Tibial artery (tissue), 4 donors: ENCODE measurements at places on chromosomes 1 and 21.

DNA sequence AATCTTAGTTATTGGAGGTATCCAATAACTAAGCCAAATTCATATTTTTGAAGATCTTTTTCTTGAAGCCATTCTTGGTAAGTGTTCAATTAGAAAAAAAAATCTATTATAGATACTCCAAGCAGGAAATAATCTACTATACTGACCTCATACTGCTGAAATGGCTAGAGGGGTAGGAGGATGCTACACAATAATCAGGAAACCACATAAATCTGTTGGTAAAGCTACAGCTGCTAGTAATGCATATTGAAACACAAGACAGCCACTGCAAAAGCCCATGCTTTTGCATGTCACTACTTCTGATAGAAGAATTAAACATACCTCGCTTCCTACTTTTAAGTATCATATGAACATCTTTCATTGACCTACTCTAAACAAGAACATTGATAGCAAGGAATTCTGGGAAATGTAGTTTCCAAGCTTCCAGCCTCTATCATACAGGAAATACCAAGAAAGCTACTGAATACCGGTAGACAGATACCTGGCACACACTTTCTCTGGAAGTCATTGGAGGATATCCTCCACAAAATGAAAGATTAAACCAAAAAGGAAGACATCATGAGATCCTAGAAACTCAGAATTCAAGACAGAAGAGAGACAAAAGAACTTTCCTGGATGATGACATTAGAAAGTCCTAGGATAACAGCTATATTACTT lies 103.0 kb upstream of the VAV3 start:
- no peak overlapping the region for H3K4me3 ChIP-seq
- H3K27me3 ChIP-seq: no peaks in the 10 kb centered on the region
- no peak for DNase-seq
- no peaks in the 10 kb centered on the region for H3K36me3 ChIP-seq

DNA sequence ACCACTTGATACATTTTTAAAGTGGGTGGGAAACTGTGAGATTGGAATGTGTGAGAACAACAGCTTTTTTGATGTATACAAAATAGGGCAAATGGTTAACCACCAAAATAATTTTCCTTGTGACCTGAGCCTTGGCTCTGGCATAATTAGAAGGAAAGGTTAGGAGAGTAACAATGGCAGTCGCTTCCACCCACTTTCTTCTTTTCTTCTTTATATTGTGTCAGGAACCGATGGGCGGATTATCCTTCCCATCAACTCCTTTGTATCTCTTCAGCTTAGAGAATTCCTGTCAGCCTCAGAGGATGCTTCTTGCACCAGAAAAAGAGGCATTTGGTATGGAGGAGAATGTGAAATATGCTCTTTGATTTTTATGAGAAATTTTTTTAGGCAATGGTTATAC lies 90.6 kb downstream of the SDCCAG8 start:
- H3K4me1 ChIP-seq: no peaks in the 10 kb centered on the region
- no peaks in the 10 kb centered on the region for H3K27me3 ChIP-seq
- no peak overlapping the region for H3K4me3 ChIP-seq
- H3K27ac ChIP-seq: no peak overlapping the region
- no peak for DNase-seq
- peaks cover 4% of the 10 kb centered on the region for H3K36me3 ChIP-seq

GRCh38 chr1:172507741-172508140 lies 25.2 kb upstream of the SUCO start:
- no peak overlapping the region for H3K4me3 ChIP-seq
- H3K27ac ChIP-seq: no peak overlapping the region
- no peaks in the 10 kb centered on the region for H3K27me3 ChIP-seq
- no peaks in the 10 kb centered on the region for H3K36me3 ChIP-seq

- H3K27me3 ChIP-seq: no peaks in the 10 kb centered on the region
- no peak overlapping the region for H3K27ac ChIP-seq
- no peak for DNase-seq
- H3K4me3 ChIP-seq: no peak overlapping the region
- H3K36me3 ChIP-seq: no peaks in the 10 kb centered on the region
Measured at GRCh38 chr1:169090900-169091311, 15.6 kb upstream of the ATP1B1 start.
